ENCODE measurements at places on chromosomes 7 and 10. TPM values are rescaled to one million over a fixed set of nuclear protein-coding genes. Genes with fewer than 3 reads are reported as not detected.
A peak's percentile ranks its signal among the peaks of the same experiment; 100 is the strongest.

DNA sequence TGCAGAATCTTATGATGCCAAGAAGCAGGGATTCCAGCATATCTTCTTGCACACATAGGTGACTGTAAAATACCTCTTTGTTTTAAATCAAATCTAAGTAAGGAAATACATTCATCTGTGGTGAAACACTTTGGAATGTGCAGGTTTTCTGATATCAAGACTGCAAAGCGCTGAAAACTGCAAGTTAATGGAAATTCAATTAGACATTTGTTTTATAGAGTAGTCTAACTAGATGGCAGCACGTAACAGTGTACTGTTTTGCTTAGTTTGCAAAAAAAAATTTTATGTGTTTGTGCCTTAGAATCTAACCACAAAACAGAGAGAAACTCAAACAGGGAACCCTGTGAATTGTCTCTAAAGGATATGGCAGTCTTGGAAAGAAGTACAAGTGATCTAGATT is 259.2 kb downstream of the HDAC9 start:
- H3K27me3 ChIP-seq, result no peaks in the 10 kb centered on the region
- H3K27ac ChIP-seq, result no peak overlapping the region
- no peaks in the 10 kb centered on the region for H3K36me3 ChIP-seq
- DNase-seq, result no peak
- no peak overlapping the region for H3K4me3 ChIP-seq

DNA sequence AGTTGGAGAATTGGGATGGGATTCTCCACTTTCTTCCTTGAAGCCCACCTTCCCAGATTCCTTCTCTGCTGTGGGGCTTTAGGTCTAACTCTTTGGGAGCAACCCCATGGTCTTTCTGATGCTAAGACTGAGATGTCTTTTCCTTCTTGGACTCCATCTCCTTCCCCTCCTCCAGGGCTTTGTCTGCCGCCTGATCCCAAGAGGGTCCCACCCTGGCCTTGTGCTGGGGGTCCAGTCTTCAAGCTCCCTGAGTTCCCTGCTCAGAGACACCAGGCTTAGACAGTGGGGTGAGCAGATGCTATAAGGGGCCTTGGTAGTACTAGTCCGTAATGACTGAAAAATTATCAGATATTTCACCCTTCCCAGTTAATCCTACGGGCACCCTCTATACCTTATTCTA is 150.5 kb downstream of the PTPN20 start:
- H3K36me3 ChIP-seq, result no peaks in the 10 kb centered on the region
- H3K4me3 ChIP-seq, result no peak overlapping the region
- H3K27ac ChIP-seq, result no peak overlapping the region
- H3K4me1 ChIP-seq, result no peaks in the 10 kb centered on the region
- DNase-seq, result no peak

DNA sequence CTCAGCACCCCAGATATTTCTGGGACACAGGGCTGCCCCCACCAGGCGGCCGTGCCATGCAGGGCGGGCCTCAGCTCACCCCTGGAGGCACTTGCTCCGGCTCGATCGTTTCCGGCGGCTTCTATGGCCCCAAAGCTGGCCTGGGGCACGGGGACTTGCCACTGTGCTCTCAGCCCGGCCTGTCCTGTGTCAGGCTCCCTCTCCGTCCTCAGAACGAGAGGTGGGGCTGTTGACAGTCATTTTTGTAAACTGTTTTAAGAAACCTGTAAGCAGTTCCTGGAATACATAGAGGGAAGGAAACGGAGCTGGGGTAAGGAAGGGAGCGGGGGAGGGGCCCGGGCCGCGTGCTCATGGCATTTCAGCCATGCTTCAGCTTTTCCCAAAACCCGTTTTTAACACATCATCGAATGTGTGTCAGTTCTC is 30.7 kb upstream of the PRKAR1B start:
- H3K27me3 ChIP-seq, result no peaks in the 10 kb centered on the region
- H3K4me3 ChIP-seq, result no peak overlapping the region
- no peaks in the 10 kb centered on the region for H3K4me1 ChIP-seq
- peaks cover 24% of the 10 kb centered on the region for H3K36me3 ChIP-seq
- DNase-seq, result no peak

DNA sequence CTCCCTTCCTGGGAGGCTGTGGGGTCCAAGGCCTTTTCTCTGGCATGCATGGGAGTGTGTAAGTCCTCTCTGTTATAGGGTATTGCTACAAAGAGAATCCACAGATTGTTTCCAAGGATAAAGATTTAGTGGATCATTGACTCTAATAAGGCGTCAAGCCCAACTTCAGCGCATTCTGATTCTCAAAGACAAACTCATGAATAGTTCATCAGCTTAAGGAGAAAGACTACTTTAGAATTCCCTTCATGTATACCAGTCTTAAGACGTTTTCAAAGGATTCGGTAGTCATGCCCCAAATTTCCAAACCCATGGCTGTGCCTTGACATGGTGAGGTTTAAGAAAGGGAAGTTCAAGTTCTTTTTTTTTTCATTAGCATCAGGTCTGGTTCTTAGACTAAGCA is 46.6 kb upstream of the ABLIM1 start:
- H3K27ac ChIP-seq, result no peak overlapping the region
- peaks cover 7% of the 10 kb centered on the region for H3K27me3 ChIP-seq
- H3K4me1 ChIP-seq, result no peaks in the 10 kb centered on the region

DNA sequence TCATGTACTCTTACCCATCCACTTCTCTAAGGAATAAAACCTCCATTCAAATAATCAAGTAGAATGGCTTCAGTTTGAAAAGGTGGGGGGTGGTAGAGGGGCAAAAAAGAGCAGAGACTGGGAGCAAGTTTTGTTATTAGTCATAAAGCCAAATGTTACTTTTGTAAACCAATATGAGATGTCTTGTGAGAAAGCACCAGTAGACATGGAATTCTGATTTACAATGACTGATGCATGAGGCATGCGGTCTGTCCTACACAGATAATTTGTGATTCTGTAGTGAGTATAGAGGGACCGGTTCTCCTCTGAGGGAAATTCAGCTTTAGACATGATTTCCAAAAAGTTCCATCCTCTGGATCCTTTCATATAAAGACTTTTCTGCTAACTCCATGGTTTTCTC is 12.9 kb upstream of the ABCA13 start:
- H3K4me3 ChIP-seq, result no peak overlapping the region
- DNase-seq, result no peak
- no peak overlapping the region for H3K27ac ChIP-seq
- peaks cover 22% of the 10 kb centered on the region for H3K27me3 ChIP-seq

DNA sequence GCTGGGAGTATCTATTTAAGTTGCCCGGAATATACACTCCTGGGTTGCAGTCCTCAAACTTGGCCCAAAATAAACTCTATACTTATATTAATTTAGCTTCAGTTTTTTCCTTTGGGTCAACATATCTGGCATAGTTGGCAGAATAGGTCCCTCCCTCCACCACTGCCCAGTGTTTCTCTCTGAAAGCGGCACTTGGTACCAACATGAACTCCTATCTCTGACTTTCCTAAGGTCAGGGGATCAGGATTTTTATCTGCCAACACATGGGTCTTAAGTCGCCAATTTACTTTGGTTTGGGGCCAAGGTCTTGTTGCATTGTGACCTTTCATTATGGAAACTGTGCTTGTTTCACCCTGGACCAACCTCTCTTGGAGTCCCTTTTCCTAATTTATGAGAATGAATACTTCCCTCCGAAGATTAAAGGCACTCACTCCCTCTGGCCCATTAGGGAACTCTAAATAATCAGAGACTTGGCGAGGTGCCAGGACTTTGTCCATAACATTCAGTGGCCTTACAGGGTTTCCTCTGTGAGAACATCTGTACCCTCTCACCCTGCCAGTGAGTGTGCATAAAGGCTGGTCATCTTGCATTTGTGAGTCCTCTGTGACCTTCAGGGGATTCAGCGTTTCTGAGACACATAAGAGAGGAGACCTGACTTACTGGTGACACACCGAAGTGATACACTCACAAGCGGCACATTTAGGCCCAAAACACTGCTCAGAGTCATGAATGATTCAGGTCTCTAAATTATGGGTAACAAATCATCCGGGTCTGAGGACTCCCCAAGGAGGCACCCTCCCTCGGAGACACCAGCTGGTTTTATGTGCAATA is 19.7 kb upstream of the FKBP9 start:
- DNase-seq, result peak; percentile 14
- peaks cover 3% of the 10 kb centered on the region for H3K36me3 ChIP-seq
- H3K27ac ChIP-seq, result no peak overlapping the region
- H3K4me3 ChIP-seq, result no peak overlapping the region

DNA sequence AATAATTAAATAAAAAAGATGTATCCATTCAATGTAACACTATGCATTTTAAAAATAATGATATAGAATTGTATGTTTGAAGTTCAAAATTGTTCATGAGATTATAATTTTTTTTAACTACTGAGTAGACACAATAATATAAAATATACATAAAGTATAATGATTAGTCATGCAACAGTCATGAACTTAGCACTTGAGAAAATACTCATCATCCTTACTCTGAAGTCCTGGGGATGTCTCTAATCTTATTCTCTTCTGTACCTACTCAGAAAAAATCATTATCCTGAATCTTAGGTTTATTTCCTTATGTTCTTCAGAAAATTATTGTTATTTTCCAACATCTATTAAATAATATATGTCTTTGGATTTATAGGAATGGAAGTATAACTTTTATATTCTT is 26.4 kb upstream of the IKZF1 start:
- H3K4me3 ChIP-seq, result no peak overlapping the region
- H3K36me3 ChIP-seq, result peaks cover 3% of the 10 kb centered on the region
- no peak overlapping the region for H3K27ac ChIP-seq
- no peaks in the 10 kb centered on the region for H3K27me3 ChIP-seq
- peaks cover 52% of the 10 kb centered on the region for H3K4me1 ChIP-seq
- DNase-seq, result no peak

GRCh38 chr10:91415816-91416215 is 5.7 kb downstream of the HECTD2 start:
- H3K27me3 ChIP-seq, result no peaks in the 10 kb centered on the region
- no peak overlapping the region for H3K4me3 ChIP-seq
- no peak overlapping the region for H3K27ac ChIP-seq

GRCh38 chr10:3122486-3123205 is 49.9 kb downstream of the PITRM1 start:
- no peak overlapping the region for H3K27ac ChIP-seq
- H3K36me3 ChIP-seq, result peaks cover 73% of the 10 kb centered on the region
- DNase-seq, result no peak
- H3K4me1 ChIP-seq, result no peaks in the 10 kb centered on the region
- H3K4me3 ChIP-seq, result no peak overlapping the region

GRCh38 chr10:30728766-30729165 is 99.2 kb upstream of the LYZL2 start:
- no peak overlapping the region for H3K27ac ChIP-seq
- no peaks in the 10 kb centered on the region for H3K36me3 ChIP-seq
- no peaks in the 10 kb centered on the region for H3K27me3 ChIP-seq
- no peak overlapping the region for H3K4me3 ChIP-seq
- peaks cover 7% of the 10 kb centered on the region for H3K4me1 ChIP-seq

DNA sequence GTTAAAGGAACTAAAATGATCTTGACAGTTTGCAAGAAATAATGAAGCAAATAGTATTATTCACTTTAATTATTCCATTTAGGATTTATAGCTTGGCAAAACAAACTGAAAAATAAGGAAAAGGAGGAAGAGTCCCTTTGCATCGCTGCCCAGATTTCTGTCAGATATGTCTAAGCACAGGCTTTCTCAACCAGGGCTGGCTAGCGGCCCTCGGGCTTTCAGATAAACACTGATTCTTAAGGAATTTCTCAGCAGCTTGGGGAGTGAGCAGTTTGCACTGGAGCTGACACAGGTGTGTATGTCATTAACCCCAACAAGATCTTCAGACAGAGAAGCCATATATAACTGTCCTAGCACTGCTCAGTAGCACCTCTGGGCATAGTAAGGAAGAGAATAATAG is 47.9 kb upstream of the SEMA3D start:
- no peaks in the 10 kb centered on the region for H3K27me3 ChIP-seq
- no peak overlapping the region for H3K4me3 ChIP-seq
- no peak overlapping the region for H3K27ac ChIP-seq
- no peaks in the 10 kb centered on the region for H3K4me1 ChIP-seq
- no peaks in the 10 kb centered on the region for H3K36me3 ChIP-seq
- DNase-seq, result no peak

GRCh38 chr7:41955451-41955850 is 252.6 kb upstream of the INHBA start:
- H3K4me1 ChIP-seq, result no peaks in the 10 kb centered on the region
- no peak for DNase-seq
- H3K4me3 ChIP-seq, result no peak overlapping the region
- no peaks in the 10 kb centered on the region for H3K36me3 ChIP-seq
- H3K27me3 ChIP-seq, result peaks cover 30% of the 10 kb centered on the region
- no peak overlapping the region for H3K27ac ChIP-seq

DNA sequence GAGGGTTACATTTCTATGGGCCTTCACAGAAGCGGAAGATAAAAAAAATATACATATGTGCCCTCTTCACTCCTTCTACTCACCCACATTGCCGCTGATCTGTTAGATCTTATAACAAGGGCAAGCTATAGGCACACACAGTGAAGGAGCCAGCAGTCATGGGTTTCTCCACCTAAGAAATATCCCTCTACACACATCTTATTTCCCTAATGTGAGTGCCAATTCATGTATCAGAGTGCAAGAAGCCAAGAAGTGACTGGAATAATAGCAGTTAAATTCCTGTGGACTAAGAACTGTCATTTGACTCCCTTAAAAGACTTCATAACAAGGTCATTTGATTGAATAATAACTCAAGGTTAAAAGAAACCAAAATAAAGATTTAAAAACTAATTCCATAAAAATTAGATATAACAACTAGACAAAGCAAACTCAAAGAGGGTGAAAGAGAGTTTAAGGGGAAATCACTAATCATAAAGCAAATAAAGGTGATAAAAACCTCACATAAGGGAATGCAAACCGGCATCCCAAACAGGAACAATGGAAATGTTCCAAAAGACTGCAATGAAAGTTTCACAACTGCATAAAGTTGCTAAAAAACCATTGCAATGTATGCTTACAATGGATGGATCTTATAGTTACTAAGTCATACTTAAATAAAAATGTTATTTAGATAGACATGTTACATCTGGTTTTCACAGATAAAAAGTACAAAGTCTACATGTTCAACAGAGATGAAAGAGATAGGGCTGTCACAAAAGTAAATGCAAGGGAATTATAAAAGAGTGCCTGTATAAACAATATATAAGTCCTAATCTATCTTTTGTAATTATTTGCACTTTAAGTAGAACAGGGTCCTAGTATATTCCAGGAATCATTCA is 42.8 kb downstream of the ARHGAP21 start:
- peaks cover 3% of the 10 kb centered on the region for H3K4me1 ChIP-seq
- no peaks in the 10 kb centered on the region for H3K27me3 ChIP-seq
- DNase-seq, result no peak
- H3K4me3 ChIP-seq, result no peak overlapping the region

Gene SEPTIN7
- 232 TPM for total RNA-seq

Gene LRRN3
- 4.0 TPM for total RNA-seq

Gene ZNF853
- 1.2 TPM for total RNA-seq

Gene PDZD7
- 0.93 TPM for total RNA-seq

Gene UNCX
- not detected for total RNA-seq

Gene CYP2E1
- total RNA-seq, result 0.86 TPM

Gene AQP1
- 0.36 TPM for total RNA-seq

Gene HOXA6
- total RNA-seq, result not detected

Gene SORCS1
- total RNA-seq, result not detected

Gene TEX47
- total RNA-seq, result not detected

Gene CPN1
- total RNA-seq, result not detected

Gene AGAP5
- total RNA-seq, result 7.1 TPM

Gene TRIM74
- total RNA-seq, result 1.1 TPM

Gene FZD1
- total RNA-seq, result not detected

Gene AZGP1
- not detected for total RNA-seq
